Transverse colon (tissue), 4 donors: ENCODE measurements at places on chromosomes 6 and 20. TPM values are rescaled to one million over a fixed set of nuclear protein-coding genes. Genes with fewer than 3 reads are reported as not detected.

DNA sequence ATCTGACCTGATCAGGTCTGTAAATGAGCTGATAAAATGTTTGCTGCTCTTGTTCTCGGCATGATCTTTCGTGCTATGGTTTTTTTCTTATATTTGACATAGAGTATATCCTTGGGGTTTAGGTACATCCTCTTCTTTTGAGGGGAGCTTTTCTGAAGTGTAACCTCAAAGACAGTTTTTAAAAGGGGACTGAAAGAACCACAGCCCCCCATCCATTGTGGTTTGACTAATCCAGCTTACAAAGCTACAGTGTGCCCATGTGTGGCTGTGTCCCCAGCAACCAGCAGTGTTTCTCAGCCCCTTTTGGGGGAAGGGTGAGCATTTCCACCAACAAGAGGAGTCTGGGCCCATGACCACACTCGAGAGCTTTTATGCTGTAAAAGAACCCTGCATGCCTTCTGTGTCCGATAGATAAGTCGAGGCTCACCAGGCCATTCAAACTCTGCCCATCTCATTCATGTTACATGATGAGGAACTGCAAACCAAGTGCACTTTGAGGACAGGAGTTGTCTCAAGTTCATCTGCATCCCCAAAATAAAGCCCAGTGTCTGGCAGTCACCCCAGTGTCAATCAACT, 266.0 kb downstream of the SLC24A3 start:
- H3K36me3 ChIP-seq = no peaks in the 10 kb centered on the region
- H3K4me3 ChIP-seq = no peak overlapping the region
- H3K27me3 ChIP-seq = no peaks in the 10 kb centered on the region
- H3K4me1 ChIP-seq = no peaks in the 10 kb centered on the region

DNA sequence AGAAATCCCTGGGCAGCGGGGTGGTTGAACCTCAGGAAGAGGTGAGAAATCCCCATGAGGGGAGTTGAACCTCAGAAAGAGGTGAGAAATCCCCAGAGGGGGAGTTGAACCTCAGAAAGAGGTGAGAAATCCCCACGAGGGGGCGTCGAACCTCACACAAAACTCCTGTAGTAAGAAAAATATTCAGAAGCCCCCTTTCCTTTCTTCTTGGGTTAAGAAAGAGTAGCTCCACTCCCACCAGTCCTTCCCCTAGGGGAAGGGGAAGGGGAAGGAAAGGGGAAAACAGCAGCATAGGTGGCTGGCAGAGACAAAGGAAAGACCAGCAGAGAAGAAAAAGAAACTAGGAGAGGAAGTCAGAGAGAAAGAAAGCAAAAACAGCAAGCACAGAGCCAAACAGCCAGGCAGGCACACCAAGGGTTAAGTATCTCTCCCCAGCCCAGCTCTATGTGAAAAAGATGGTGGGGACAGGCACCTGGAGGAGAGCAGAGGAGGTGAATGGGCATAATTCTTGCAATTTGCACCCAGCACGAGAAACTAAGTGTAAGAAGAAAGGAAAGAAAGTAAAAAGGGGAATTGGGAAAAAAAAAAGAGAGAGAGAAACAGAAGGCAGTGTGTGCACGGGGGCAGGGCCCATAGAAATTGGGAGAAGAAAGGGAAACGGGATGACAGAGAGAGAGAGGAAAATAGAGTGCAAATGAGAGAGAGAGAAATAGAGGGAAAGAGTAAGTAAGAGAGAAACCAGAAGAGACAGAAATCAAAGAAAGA, 88.2 kb downstream of the PLG start:
- H3K27ac ChIP-seq = no peak overlapping the region
- H3K4me3 ChIP-seq = no peak overlapping the region
- no peaks in the 10 kb centered on the region for H3K36me3 ChIP-seq
- no peak for DNase-seq

Gene SPATA25
- total RNA-seq = 6.0 TPM

- no peak overlapping the region for H3K4me3 ChIP-seq
- no peak overlapping the region for H3K27ac ChIP-seq
- H3K36me3 ChIP-seq = no peaks in the 10 kb centered on the region
- no peaks in the 10 kb centered on the region for H3K27me3 ChIP-seq
- H3K4me1 ChIP-seq = no peaks in the 10 kb centered on the region
Measured at GRCh38 chr20:48066851-48067250, 281.6 kb upstream of the SULF2 start.

Gene SYNDIG1
- 0.32 TPM for total RNA-seq

GRCh38 chr20:2248837-2249236, 47.0 kb upstream of the TGM3 start:
- no peaks in the 10 kb centered on the region for H3K36me3 ChIP-seq
- H3K27ac ChIP-seq = no peak overlapping the region
- no peak for DNase-seq
- H3K4me3 ChIP-seq = no peak overlapping the region
- no peaks in the 10 kb centered on the region for H3K4me1 ChIP-seq
- H3K27me3 ChIP-seq = no peaks in the 10 kb centered on the region

Gene CGAS
- total RNA-seq = 2.2 TPM

Gene RIN2
- total RNA-seq = 141 TPM

Gene PABPC1L
- 12.0 TPM for total RNA-seq

Gene SLC17A1
- total RNA-seq = not detected

DNA sequence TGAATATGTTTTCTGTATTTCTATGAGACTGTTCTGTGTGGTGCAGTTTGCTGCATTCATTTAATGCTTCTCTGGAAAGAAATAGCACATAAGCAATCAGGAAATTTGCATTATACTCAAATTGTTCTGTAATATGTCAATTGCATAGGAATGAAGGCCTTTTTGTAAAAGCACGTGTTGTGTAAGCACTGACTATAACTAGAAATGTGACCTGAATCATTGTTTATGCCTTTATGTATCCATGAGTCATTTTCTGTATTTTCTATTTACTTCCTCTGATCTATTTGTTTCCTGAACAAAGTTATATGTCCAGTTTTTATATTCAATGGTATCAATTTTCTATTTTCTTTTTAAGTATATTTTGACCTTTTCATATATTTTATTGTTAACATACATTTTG, 1455.3 kb downstream of the GRIK2 start:
- DNase-seq = no peak
- H3K4me3 ChIP-seq = no peak overlapping the region

GRCh38 chr20:18712882-18713281, 100.7 kb upstream of the SCP2D1 start:
- H3K27me3 ChIP-seq = no peaks in the 10 kb centered on the region
- H3K4me3 ChIP-seq = no peak overlapping the region
- H3K4me1 ChIP-seq = no peaks in the 10 kb centered on the region
- no peak overlapping the region for H3K27ac ChIP-seq

GRCh38 chr20:18623156-18623910, 35.5 kb downstream of the DTD1 start:
- H3K4me1 ChIP-seq = no peaks in the 10 kb centered on the region
- H3K36me3 ChIP-seq = no peaks in the 10 kb centered on the region
- no peak overlapping the region for H3K4me3 ChIP-seq
- H3K27me3 ChIP-seq = no peaks in the 10 kb centered on the region
- H3K27ac ChIP-seq = no peak overlapping the region

DNA sequence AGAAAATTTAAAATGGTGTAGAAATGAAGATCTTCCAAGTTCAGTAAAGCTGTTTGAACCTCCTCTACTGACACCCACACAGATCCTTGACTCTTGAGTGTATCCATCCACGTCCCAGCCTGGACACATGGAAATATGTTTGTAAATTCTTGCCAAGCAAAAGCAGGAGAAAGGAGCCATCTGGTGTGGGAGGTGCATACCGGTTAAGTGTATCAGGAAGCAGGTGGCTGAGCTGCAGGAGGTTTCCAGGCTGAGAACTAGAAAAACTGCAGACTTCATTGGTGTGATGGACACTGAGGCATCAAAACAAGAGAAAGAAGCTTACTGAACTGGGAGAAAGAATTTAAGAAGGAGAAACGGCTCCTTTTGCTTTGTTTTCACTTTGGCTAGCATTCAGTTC, 229.9 kb upstream of the GRIK2 start:
- no peak for DNase-seq
- no peak overlapping the region for H3K27ac ChIP-seq
- H3K27me3 ChIP-seq = no peaks in the 10 kb centered on the region
- H3K36me3 ChIP-seq = no peaks in the 10 kb centered on the region
- H3K4me3 ChIP-seq = no peak overlapping the region

DNA sequence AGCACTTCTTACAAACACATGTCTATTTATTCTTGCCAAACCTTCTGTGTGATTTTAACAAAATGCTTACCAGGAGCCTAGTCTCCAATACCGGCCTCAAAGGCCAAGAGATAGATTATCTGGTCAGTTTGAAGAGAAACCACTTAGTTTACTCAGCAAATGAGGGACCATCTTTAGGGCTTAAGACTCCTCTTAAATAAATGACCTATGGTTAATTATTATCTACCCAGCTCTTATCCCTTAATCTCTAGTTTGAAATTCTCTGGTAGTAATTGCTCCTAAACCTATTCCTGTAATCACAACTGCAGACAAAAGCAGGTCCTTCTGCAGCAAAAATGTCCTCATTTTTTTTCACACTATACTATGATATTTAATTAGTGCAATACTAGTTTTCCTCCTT, 301.8 kb downstream of the KIF16B start:
- peaks cover 5% of the 10 kb centered on the region for H3K36me3 ChIP-seq
- no peak overlapping the region for H3K27ac ChIP-seq
- H3K4me3 ChIP-seq = no peak overlapping the region
- H3K27me3 ChIP-seq = no peaks in the 10 kb centered on the region
- DNase-seq = no peak

Gene SLC35F1
- 1.1 TPM for total RNA-seq

DNA sequence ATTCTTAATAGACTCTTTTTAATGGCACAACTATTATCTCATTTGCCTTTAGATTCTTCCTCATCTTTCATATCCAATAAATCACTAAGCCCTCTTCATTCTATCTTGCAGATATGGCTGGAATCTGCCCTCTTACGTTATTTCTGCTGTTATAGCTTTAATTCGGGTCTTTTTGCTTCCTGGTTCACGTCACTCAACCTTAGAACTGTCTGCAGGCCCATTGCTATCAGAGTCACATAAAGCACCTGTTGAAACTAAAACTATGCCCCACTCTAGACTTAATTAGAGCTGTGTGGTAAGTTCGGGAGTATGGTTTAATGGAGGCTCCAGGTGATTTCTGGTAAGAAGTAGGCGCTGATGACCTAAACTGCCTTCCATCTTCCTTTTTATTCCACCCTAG, 988 bp downstream of the QRSL1 start:
- H3K4me1 ChIP-seq = peaks cover 21% of the 10 kb centered on the region
- H3K27ac ChIP-seq = peak overlapping the region; percentile 79
- H3K36me3 ChIP-seq = no peaks in the 10 kb centered on the region

GRCh38 chr6:40796260-40797221, 209.4 kb upstream of the LRFN2 start:
- no peak for DNase-seq
- H3K27ac ChIP-seq = no peak overlapping the region
- H3K36me3 ChIP-seq = no peaks in the 10 kb centered on the region
- H3K27me3 ChIP-seq = no peaks in the 10 kb centered on the region
- no peaks in the 10 kb centered on the region for H3K4me1 ChIP-seq
